ENCODE measurements at places on chromosomes 1 and 21. TPM values are rescaled to one million over a fixed set of nuclear protein-coding genes. Genes with fewer than 3 reads are reported as not detected.

The FCN3 gene
- 7.4 TPM for total RNA-seq

- H3K36me3 ChIP-seq = no peaks in the 10 kb centered on the region
- no peaks in the 10 kb centered on the region for H3K4me1 ChIP-seq
- H3K4me3 ChIP-seq = no peak overlapping the region
- no peaks in the 10 kb centered on the region for H3K27me3 ChIP-seq
- no peak overlapping the region for H3K27ac ChIP-seq
Observed at GRCh38 chr21:35593000-35593502, 467.3 kb downstream of the SETD4 start.

DNA sequence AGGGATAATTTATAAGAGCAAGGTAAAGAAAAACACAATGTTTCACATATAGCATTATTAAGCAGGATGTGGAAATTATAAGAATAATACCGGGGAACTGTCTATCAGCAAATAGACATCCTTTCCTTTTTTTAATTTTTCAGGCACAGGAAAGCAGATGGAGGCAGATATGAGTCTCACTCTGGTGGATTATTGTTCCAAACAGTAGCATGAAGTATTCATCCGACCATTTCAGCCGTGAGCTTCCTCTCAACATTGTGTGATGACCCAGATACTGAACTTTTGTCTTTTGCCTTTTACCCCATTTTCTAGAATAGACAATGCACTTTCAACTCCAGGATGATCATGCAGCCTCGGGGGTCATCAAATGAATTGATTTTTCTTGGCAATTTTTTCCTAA is 599.8 kb downstream of the ADGRL2 start:
- H3K27ac ChIP-seq = no peak overlapping the region
- no peak overlapping the region for H3K4me3 ChIP-seq
- no peaks in the 10 kb centered on the region for H3K36me3 ChIP-seq
- H3K4me1 ChIP-seq = no peaks in the 10 kb centered on the region

DNA sequence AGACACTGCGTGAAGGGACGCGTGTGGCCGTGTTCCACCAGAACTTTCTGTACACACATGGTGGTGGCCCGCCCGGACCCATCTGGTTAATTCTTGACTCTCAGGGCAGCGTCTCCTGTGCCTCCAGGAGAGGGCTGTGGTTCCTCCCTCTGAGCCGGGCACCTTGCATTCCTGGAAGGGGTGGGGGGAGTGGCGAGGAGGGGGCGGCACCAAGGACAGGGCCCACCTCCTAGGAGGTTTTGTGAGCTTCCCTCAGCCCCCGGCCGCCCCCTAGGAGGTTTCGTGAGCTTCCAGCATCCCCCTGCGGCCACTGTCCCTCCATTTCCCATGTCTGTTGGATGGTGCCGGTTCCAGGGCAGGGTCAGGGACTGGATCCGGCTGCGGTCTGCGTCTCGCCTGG is 28.9 kb downstream of the FAAP20 start:
- H3K4me1 ChIP-seq = no peaks in the 10 kb centered on the region
- DNase-seq = no peak
- H3K4me3 ChIP-seq = no peak overlapping the region
- H3K36me3 ChIP-seq = no peaks in the 10 kb centered on the region

- no peaks in the 10 kb centered on the region for H3K36me3 ChIP-seq
- DNase-seq = no peak
- H3K27ac ChIP-seq = no peak overlapping the region
- no peaks in the 10 kb centered on the region for H3K4me1 ChIP-seq
Observed at GRCh38 chr1:168913711-168914463, 184.9 kb upstream of the DPT start.

DNA sequence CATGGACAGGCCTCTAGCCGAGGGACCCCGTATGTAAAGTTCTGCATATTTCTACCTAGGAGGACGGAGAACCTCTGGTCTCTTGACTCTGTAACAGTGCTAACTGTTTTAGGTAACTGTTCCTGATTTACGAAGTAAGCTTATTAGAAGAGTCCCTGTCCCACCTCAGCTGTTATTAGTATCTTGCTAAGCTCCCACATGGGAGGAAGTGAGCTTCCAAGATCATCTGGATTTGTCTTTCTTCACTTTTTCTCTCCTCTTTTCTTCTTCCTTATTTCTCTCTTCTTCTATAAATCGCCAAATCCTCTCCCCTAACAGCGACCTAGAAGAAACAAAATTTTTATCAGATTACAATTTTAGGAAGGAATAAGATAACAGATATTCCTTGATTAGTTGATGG is 4.4 kb downstream of the CD53 start:
- H3K4me3 ChIP-seq = no peak overlapping the region
- DNase-seq = no peak
- H3K27me3 ChIP-seq = no peaks in the 10 kb centered on the region
- H3K36me3 ChIP-seq = no peaks in the 10 kb centered on the region

Data from breast epithelium (tissue), 4 donors.